GM13976 (cell line): ENCODE measurements at places on chromosomes 7 and 10.

- DNase-seq: no peak
Observed at GRCh38 chr7:96316949-96317348, 4.9 kb downstream of the SLC25A13 start.

- DNase-seq: peak; percentile 68
Observed at GRCh38 chr7:23712368-23713284, 2.6 kb downstream of the STK31 start.

- DNase-seq: no peak
Observed at GRCh38 chr10:98516352-98516751, 69.6 kb upstream of the HPS1 start.

GRCh38 chr7:47236480-47237129 lies 345.3 kb downstream of the TNS3 start:
- DNase-seq: no peak

GRCh38 chr7:127769696-127770400 lies 117.9 kb downstream of the SND1 start:
- DNase-seq: no peak

- no peak for DNase-seq
Observed at GRCh38 chr10:33669904-33670303, 335.4 kb upstream of the NRP1 start.

DNA sequence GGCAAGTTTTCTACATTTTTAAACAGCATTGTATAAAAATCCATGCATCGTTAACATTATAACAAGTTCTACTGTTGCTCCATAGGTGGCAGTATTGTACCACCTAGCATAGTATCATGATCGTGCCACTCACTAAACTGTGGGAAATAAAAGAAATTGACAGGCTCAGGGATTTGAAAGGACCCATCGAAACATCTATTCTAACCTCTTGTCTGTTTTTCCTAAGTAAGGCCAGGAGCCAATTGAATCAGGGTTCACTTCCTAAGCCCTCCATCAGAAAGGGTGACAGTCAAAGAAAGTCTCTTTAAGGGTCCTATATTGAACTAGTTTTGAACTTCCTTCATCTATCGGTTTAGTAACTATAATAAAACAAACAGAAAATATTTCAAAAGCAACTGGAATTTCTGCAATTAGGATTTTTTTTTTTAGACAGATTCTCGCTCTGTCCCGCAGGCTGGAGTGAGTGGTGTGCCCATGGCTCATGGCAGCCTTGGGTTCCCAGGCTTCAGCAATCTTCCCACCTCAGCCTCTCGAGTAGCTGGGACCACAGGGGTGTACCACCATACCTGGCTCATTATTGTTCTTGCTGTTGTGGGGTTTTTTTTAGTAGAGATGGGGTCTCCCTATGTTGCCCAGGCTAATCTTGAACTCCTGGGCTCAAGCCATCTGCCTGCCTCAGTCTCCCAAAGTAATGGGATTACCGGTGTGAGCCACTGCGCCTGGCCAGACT lies 9.4 kb downstream of the HACD1 start:
- peak; percentile 59 for DNase-seq

DNA sequence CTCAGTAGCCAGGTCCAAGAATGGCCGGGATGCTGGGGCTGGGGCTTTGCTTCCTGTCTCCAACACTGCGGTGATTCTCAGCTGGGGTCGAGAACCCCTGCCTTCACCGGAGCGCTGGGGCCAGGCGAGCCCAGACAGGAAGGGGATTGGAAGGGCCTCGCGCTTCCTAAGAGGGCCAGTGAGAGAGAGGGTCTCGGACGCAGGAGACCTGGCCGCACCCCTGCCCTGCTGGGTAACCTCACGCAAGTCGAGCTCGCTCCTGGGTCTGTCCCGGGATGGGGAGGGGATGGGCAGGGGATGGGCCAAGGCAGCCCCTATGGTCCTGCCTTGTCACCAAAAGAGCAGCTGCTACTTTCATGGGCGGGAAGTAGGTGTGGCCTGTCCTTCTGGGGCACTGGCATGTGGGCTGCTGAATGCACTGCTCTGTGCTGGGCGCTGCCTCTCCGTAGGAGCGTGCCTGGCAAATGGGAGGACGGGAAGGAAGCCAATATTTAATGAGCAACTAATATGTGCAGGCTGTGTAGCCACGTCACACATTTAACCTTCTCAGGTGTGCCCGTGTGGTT lies 20.0 kb downstream of the KCNK18 start:
- peak; percentile 60 for DNase-seq

GRCh38 chr7:77542409-77542808 lies 5.3 kb downstream of the PTPN12 start:
- DNase-seq: no peak

- DNase-seq: no peak
Observed at GRCh38 chr7:47817917-47818316, 130.3 kb downstream of the PKD1L1 start.

DNA sequence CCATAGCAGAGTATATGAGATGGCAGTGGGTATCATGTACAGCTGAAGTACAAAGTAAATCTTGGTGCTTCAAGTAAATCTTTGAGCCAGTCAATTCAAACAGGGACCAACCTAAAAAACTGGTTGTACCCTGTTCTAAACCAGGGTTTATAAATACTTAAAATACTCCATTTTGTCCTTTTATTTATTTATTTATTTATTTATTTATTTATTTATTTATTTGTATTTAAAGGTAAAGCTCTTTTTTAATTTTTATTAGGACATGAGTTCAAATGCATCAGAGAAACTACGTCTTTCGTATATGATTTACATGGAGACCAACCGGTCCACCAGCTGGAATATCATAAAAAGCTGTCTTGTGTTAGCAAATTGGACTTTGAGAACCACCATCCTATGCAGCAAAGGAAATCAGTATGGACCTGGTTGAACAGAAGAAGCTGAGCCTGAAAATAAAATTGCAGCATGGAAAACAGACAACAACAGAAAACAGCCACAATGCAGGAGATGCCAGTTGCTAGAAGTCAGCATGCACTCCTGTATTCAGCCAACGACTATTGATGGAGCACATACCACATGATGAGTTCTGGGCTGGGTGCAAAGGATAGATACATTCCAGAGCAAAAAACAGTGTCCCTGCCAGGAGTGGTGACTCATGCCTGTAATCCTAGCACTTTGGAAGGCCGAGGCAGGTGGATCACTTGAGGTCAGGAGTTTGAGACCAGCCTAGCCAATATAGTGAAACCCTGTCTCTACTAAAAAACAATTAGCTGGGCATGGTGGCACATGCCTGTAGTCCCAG lies 60.0 kb downstream of the PLXNA4 start:
- DNase-seq: no peak

- DNase-seq: peak; percentile 59
Observed at GRCh38 chr7:158976468-158976848, 120.1 kb downstream of the DYNC2I1 start.

DNA sequence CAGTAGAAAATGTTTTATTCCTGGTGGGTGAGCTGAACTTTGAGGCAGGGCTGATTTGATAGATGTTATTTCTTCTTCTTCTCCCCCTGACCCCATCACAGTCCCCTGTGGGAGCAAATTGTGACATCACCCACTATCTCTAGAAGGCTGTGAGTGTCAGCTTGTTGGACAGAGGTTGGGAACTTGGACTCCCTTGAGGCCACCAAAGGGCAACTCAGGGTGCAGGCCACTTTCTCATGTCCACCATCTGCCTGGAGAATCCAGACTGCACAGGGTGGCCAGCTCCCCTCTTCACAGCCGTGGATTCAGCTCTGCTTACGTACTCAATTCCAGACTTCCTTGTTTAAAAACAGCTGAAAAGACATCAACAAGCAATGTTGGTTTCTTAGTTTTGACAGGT lies 103.0 kb downstream of the LRRC18 start:
- no peak for DNase-seq

- no peak for DNase-seq
Observed at GRCh38 chr7:47666164-47666862, 84.4 kb upstream of the TNS3 start.

DNA sequence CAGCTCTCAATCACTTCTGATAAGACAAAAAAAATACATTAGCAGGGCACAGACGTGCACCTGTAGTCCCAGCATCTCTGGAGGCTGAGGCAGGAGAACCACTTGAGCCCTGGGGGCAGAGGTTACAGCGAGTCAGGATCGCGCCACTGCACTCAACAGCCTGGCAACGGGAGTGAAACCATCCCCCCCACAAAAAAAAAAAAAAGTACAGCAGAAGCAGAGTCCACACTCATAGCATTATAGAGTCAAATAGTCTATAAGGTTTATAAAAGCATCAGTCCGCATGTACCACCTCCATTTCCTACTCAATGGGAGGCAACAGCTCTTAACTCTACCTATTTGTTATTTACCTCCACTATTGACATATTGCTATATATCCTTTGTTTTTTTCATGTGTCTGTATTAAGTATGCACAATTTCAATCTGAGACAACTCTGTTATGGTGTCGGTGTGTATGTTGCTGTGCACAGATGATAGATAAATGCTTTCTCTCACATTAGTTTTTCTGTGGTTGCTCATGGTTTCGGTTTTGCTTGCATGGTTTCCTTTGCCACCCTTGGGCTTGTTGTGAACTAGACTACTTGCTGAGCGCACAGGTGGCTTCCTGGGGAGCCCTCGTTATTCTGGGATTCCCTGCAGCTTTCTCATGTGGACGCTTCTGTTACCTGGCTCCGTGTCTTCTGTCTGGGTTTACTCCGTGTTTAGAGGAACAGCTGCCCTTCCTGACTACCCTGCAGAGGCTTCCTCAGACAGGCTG lies 40.4 kb downstream of the PROSER2 start:
- DNase-seq: peak; percentile 74

DNA sequence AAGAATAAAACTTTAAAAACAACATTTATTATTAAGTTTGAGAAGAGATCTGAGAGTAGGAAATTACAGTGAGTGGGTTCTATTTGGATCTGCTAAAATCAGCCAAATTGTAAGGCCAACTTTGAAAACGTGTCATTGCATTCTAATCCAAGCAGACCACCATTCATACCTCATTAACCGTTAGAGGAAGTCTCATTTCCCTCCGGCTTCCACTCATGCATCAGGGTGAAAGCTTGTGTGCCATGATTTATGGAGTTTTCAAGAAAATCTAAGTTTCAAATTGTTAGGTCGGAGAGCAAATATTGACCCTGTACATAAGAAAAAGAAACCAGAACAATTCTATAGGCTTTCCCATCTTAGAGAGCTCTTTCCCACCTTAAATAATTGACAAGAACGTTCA lies 166.6 kb upstream of the NRG3 start:
- no peak for DNase-seq

GRCh38 chr7:78296046-78296597 lies 497.5 kb downstream of the PHTF2 start:
- DNase-seq: no peak

DNA sequence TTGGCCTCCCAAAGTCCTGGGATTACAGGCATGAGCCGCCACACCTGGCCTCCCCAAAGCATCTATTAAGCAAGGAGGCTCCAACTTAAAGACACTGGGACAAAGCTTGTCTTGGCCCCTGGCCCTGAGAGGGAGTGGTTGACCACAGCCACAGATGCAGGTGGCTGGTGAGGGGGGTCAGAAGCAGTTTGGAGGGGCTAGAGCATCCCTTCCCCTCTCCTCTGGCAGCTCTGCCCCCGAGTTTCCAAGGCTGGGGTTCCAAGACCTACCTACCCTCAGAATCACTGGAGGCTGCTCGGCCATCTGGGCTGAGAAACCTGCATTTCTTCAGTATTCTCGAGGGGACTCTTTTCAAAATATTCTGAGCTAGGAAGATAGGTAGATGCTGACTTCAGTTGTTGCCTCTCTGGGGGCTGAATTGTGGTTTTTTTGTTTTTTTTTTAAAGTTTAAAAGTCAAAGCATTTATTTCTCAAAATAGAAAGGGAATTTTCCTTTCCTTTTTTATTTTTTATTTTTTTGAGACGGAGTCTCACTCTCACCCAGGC lies 32.6 kb downstream of the DDIT4 start:
- no peak for DNase-seq

DNA sequence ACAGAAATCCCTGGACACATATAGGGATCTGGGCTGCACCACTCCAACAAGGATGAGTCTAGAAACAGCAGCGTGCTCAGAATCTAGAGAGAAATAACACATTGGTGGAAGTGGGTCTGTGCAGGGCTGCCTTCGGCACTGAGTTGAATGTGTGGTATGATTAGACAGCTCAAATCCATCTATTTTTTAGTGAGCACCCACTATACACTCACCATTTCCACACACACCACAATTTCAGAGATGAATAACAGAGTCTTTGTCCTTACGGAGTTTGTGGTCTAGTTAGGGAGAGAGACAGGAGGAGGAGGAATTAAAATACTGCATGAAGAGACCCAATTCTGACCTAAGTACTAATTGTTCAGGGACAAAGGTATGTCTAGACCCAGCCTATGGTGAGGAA lies 44.2 kb downstream of the JAZF1 start:
- DNase-seq: no peak

DNA sequence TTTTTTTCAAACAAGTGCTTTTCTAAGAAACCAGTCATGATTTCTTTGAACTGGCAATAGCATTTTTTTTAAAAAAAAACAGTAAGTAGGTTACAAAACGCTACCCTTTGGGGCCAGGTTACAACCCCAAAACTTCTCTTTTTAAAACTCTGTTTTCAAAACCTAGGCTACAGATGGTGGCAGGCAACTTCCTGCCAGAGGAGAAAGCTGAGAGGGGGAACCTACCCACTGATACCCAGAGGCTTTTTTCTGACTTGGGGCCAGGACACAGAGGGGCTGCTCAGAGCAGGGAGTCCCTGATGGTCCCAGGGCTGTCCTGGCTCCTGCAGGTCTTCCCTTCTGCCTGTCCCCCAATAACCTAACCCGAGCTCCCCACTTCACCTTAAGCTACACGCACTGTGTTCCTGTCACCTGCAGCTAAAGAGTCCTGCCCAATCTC lies 6.9 kb downstream of the STN1 start:
- DNase-seq: peak; percentile 28

GRCh38 chr10:132059760-132060508 lies 5.8 kb upstream of the JAKMIP3 start:
- DNase-seq: no peak

GRCh38 chr7:157937406-157937805 lies 600.6 kb downstream of the DNAJB6 start:
- DNase-seq: no peak

DNA sequence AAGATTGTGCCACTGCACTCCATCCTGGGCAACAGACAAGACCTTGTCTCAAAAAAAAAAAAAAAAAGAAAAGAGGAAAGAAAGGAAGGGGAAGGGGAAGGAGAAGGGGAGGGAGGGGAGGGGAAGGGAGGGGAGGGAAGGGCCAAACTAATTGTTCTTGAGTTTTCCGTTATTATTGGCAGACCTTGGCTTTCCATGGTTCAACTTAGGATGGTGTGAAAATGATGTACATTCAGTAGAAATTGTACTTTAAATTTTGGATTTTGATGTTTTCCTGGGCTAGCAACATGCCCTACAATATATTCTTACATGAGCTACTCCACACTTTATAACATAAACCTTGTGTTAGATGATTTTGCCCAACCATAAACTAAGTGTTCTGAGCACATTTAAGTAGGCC lies 1.2 kb upstream of the TMEM72 start:
- no peak for DNase-seq

- DNase-seq: no peak
Observed at GRCh38 chr7:31363496-31363895, 23.0 kb upstream of the NEUROD6 start.

GRCh38 chr7:26187380-26188205 lies 13.0 kb downstream of the HNRNPA2B1 start:
- no peak for DNase-seq

- no peak for DNase-seq
Observed at GRCh38 chr10:5297466-5297865, 67.3 kb upstream of the UCN3 start.

GRCh38 chr10:5891009-5891408 lies 966 bp downstream of the FBH1 start:
- no peak for DNase-seq

GRCh38 chr7:4233146-4233545 lies 448.9 kb upstream of the FOXK1 start:
- no peak for DNase-seq

- DNase-seq: no peak
Observed at GRCh38 chr10:78215645-78216044, 182.0 kb downstream of the RPS24 start.
